NCI-H1092 treated with DMSO at 0.1 percent for 48 hours (cell line): ENCODE measurements at places on chromosomes 4 and X.

DNA sequence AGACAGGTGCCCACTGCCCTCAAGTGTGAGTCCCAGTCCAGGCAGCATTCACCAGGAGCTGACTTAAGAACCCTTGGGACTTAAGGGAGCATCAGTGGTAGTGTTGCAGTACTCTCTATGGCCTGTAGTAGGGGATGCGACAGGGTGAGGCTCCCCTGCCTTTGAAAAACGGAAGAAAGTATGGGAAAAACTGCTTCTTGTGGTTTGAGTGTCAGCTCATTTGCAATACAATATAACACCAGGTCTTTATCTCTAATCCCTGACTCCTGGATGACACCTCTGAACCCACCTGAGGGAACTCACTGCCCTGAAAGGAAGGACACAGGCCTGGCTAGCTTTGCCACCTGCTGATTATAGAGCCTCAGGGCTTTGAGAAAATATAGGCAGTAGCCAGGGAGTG is 176.0 kb downstream of the SMARCA1 start:
- DNase-seq, result no peak

DNA sequence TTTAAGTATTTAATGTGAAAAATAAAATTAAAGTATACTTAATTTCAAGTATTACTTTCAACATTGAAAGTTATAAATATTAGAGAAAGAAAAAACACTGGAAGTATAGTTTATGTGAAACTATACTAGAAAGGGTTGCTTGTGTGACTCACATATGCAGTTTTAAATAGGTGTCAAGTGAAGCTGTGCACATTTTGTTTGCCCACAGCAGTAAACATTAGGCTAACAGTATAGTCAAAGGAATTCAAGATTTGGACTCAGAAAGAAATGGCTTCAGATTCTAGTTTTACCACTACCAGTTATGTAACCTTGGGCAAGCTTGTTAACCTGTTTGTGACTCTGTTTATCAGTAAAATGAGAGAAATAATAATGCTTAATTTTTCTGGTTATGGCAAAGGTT is 148.2 kb downstream of the FAM47B start:
- no peak for DNase-seq

DNA sequence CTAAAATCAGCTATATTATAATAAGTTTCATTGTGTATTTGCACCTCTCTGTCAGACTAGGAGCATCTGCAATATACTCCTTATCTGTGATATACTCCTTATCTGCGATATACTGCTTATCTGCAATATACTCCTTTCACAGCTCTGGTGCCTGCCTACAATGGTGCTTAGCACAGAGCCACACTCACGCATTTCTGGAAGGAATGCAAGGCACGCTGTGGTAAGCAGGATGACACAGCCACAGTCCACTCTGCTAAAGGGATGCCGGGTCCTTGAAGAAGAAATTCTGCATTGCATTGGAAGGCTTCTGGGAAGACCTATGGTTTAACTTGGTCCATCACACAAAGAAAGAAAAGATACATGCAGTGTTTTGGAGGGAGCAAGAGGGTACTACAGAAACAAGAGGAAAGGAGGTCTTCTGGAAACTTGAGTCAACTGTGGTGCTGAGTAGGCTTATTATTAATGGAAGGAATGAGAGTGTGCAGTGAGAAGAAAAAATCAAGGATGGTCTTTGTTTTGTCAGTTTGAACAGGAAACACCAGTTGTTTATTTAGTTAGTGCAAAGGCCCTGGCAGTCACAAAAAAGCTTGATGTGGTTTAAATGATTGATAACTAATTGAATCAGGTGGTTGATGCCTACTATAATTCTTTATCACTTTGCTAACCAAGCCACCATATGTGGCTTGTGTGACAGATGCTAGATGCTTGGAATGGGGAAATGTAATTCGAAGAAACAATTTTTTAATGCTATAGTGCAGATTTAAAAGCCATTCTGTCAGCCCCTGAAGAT is 342.3 kb downstream of the GRXCR1 start:
- DNase-seq, result no peak

- DNase-seq, result no peak
Observed at GRCh38 chrX:3680459-3680858, 33.0 kb downstream of the PRKX start.

DNA sequence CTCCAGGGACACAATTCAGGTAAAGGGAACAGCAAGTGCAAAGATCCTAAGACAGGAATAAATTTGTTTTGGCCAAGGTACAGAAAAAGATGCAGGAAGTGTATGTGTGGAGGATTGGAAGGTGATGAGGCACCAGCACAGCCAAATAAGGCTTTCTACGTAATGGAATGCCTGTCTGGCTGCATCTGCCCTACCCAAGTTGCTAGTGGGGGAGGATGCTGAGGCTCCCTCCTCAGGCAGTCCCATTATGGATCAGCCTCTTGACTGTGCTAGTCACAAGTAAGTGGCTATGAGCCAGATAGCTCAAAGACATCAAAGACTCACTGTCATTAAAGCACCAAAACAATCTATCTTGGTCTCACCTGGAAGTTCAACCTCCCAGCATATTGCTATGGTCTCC is 300.9 kb upstream of the FAT4 start:
- no peak for DNase-seq

DNA sequence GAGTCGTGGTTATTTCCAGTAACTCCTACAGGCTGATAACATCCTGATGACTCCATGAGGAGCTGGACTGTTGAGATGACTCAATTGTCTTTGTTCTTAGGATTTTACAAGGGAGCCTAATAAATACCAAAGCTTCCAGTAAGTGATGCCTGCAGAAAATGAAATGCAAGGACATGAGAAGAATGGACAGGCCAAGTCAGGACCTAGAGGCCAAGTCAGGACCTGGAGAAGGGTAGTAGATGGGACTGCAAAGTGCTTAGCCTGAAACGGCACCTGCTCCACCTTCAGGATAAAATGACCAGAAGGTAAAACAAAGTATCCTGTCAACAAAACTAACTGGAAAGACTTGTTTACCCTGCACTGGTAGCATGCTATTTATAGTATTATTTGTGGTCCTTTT is 6.4 kb upstream of the SLC10A6 start:
- no peak for DNase-seq

DNA sequence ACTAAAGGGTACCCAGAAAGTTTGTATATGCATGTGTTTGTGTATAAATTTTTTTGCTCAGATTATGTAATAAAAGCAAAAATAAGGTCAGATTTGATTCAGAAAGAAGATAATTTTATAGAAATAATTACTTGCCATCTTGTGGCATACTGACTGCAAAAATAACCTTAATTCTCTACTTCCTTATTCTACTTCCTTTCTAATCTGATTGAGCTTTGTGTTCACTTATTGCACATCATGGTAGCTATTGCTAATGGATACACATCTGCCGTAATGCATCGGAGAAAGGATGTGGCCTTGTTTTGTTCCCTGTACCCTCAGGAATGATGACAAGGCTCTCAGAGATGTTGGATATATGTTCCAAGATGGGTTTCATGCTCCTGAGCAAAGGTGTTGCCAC is 10.5 kb upstream of the GNPDA2 start:
- no peak for DNase-seq

DNA sequence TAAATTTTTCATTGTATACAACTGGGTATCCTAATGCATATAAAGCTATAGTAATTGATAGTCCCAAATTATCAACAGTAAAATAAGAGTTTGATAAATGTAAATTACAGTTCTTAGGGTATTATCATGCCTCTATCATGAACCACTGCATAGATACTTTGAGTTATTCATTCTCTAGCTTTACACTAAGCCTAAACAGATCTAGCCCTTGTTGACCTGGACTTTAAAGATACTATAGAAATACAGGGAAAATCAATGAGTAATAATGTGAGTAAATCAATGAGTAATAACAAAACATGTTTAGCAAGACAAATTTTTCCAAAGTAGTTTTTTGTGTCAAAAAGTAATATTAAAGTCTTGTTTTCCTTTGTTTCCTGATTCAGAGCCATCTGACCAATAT is 228.4 kb downstream of the SCFD2 start:
- no peak for DNase-seq

- DNase-seq, result no peak
Observed at GRCh38 chr4:147583876-147584275, 33.3 kb upstream of the TMEM184C start.

GRCh38 chr4:138085736-138086305 is 156.3 kb downstream of the SLC7A11 start:
- DNase-seq, result no peak

- no peak for DNase-seq
Observed at GRCh38 chrX:130758072-130758471, 144.9 kb downstream of the ENOX2 start.

DNA sequence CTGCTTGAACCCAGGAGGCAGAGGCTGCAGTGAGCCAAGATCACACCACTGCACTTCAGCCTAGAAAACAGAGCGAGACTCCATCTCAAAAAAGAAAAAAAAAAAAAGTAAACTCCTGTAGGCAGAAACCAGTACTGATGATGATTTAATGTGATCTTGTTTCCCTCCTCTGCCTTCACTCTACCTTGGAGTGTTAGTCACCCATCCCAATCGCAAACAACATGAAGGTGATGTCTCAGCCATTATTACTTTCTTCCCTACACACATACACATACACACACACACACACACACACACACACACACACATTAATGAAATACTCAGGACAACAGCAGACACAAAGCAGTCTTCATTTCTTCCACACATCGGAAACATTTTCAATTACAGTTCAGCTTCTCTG is 15.6 kb downstream of the XKRX start:
- DNase-seq, result no peak

- no peak for DNase-seq
Observed at GRCh38 chrX:374596-374995, 12.1 kb downstream of the PPP2R3B start.

- DNase-seq, result peak; percentile 5
Observed at GRCh38 chr4:152937336-152938236, 1.5 kb downstream of the FHDC1 start.

- no peak for DNase-seq
Observed at GRCh38 chr4:138982754-138983153, 32.8 kb upstream of the NOCT start.

GRCh38 chrX:41119803-41120202 is 34.6 kb downstream of the USP9X start:
- DNase-seq, result no peak

GRCh38 chrX:43817444-43817843 is 64.8 kb downstream of the MAOB start:
- DNase-seq, result no peak

DNA sequence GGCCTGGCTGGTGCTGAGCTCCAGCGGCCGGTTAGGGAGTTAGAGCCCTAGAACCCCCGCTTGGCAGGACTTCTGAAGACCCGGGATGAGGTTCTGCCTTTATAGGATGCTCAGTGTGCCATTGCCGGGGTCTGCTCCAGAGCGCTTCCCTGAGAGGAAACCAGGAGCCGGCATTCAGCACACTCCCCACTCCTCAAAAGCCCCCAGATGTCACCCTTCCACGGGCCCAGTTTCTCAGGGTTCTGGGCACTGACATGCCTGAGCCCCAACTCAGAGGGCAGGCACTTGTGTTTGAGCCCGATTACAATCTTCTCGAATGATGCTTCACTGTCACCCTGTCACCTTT is 6.5 kb downstream of the NKX3-2 start:
- no peak for DNase-seq

- peak; percentile 98 for DNase-seq
Observed at GRCh38 chr4:139740531-139741041, 75.0 kb downstream of the MGST2 start.

DNA sequence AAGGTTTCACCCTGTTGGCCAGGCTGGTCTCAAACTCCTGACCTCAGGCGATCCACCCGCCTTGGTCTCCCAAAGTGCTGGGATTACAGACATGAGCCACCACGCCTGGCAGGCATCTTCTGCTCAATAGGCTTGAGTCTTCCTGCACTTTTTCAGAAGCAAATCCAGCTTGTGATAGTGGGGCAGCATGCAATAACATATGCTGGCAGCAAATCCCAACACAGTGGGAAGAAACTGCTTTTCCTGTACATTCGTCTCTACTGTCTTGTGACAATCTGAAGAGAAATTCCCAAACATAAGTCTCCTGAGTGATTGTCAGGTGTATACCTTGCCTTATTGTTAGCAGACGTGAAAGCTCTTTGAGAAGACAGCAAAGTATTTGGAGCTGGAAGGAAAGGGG is 145.7 kb downstream of the PALLD start:
- DNase-seq, result no peak

- DNase-seq, result no peak
Observed at GRCh38 chr4:148443512-148444295, 1.5 kb upstream of the NR3C2 start.

DNA sequence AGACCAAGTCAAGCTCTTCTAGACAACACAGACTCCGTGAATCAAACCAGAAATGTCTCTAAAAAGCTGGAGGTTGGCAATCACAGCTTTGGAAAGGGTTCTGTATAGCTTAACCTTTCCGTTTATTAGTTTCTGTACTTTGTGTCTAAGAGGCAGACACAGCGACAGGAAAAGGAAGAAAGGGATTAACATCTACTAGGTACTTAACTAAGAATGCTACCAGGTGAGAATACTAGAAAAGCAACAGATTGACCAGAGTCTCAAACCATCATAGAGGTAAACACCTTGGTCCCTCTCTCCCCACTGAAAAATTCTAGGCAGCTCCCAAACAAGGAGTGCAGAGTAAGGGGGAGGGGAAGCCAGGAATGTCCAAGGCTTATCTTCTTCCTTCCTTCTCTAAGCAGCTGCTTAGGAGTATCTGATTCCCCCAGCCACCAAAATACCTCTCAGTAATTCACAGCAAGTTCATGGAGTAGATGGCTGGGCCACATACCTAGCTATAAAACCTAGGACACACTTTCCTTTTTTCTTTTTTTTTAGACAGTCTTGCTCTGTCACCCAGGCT is 80.8 kb downstream of the APBB2 start:
- DNase-seq, result no peak

DNA sequence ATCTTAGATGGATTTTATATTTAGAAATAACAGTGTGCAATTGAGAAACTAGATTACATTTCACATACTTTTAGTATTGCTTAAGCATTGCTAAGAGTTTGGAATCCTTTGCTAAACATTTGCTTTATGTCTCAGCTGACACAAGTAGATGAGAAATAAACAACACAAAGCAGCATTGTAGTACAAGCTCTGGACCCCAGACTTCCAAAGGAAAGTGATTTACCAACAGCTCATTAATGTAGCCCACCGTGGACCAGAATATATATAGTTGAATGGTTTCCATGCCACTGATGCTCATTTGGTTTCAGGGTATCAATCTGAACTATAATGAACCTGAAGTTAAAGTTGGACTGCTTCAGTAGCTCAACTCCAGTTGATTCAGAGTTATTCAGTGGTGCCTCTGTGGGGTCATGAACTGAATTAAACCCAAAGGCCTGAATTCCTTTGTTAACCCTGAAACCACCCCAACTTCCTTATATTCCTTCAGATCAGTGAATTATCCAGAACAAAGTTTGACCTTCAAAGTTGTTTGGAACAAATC is 132.1 kb upstream of the NEIL3 start:
- DNase-seq, result no peak
